Stimulated activated CD4-positive, alpha-beta T cell treated with anti-CD3 and anti-CD28 coated beads, TNF-alpha, amount 100 ng/mL, for 1 hour (primary cell): ENCODE measurements at places on chromosomes 3 and 15.

DNA sequence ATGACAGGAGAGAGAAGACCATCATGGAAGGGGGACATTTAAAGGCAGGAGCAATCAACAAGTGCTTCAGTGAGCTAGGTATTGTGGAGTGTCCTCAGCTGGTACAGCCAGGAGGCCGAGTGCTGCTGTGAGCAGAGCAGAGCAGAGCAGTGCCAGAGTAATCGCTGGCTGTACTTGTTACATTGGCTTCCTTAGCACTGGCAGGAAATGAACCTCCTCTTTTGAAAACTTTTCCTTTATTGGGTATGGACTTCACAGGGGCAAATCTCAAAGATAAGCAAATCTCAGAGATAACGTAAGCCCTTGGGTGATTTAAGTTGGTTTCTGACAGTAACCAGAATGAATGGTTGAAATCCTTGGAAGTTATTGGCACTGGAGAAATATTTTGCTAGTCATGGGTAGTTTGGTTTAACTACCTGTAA lies 2.1 kb downstream of the SH3GL3 start:
- DNase-seq, result no peak

- DNase-seq, result no peak
Observed at GRCh38 chr3:119627461-119627860, 29.8 kb downstream of the PLA1A start.

GRCh38 chr3:37943631-37944314 lies 46.8 kb upstream of the VILL start:
- DNase-seq, result no peak

DNA sequence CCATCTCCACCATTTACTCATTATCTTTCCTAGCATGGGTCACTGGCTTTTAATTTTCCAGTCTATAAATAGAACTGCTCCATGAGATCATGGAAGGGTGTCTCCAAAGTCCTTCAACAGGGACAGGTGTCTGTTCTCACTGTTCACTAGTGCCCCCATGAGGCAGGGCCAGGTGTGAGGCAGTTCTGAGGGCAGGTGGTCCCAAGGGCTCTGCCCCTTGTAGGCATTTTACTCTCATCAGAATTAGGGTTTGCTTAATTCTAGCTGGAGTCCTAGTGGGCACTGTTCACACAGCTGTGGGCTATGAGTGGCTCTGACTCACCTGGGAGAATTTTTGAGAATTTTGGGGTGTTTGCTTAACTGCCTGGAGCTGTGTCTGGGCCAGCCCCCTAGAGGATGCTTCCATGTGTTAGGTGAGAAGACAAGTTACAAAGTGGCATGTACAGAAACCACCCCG lies 248.0 kb upstream of the LYSMD4 start:
- DNase-seq, result no peak

- no peak for DNase-seq
Observed at GRCh38 chr15:68730471-68730919, 90.2 kb downstream of the ANP32A start.
